Mucosa of gallbladder (tissue), 1 donor: ENCODE measurements at places on chromosomes 12 and 14. TPM values are rescaled to one million over a fixed set of nuclear protein-coding genes. Genes with fewer than 3 reads are reported as not detected.

DNA sequence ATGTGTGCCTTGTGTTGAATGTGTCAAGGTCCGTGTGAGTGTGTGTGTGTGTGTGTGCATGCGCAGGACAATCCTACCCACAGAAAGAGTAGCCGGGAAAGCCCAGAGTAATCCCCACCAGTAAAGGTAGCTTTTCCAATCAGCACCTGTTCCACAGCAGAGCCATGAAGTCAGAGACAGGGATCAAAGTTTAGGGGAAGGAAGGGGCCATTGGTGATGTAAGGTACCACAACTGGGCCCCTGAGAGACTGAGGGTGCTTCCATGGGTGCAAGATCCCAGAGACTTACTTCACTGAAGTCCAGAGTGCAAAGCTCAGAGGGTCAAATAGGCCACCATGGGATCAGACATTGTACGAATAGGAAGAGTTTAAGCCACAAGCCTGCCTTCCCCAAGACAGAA is 20.5 kb downstream of the OR10P1 start:
- no peak for DNase-seq

GRCh38 chr14:24612196-24612595 is 2.7 kb upstream of the GZMH start:
- no peak for DNase-seq

POLE2 gene
- total RNA-seq = 1.5 TPM

GRCh38 chr12:28830491-28830890 is 318.6 kb upstream of the FAR2 start:
- no peak for DNase-seq

GRCh38 chr12:93904124-93904523 is 226.9 kb downstream of the CRADD start:
- no peak for DNase-seq

DNA sequence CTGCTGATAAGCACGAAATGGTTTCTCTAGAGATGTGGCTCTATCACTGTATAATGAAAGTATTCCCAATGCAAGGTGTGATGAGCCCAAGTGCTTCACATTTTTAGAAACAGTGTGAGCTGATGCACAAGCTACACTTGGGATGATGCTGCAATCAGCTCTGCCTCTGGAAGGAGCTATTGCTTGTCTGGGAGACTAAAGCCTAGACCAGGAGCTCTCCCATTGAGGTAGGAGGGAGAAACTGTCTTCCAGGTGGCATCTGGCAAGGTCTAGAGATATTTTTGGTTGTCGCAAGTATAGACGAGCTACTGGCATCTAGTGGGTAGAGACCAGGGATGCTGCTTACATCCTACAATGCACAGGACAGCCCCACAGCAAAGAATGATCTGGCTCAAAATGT is 42.0 kb downstream of the HECTD4 start:
- no peak for DNase-seq

GRCh38 chr14:62125793-62126192 is 363.6 kb downstream of the SNAPC1 start:
- no peak for DNase-seq

FLRT2 gene
- 20.5 TPM for total RNA-seq

GRCh38 chr14:85587151-85587711 is 57.3 kb downstream of the FLRT2 start:
- no peak for DNase-seq

GRCh38 chr12:54030889-54031471 is 1.9 kb upstream of the HOXC5 start:
- DNase-seq = no peak

- peak; percentile 76 for DNase-seq
These were observed at the start of the genes AMIGO2 and PCED1B for GRCh38 chr12:47079468-47079980. AMIGO2 (minus strand) TSS chr12:47079959; CDS start chr12:47079002, 957 bp downstream. PCED1B (plus strand) TSS chr12:47079621; CDS start chr12:47235064, 155,443 bp downstream.
